ENCODE measurements at places on chromosomes 6 and 20.

DNA sequence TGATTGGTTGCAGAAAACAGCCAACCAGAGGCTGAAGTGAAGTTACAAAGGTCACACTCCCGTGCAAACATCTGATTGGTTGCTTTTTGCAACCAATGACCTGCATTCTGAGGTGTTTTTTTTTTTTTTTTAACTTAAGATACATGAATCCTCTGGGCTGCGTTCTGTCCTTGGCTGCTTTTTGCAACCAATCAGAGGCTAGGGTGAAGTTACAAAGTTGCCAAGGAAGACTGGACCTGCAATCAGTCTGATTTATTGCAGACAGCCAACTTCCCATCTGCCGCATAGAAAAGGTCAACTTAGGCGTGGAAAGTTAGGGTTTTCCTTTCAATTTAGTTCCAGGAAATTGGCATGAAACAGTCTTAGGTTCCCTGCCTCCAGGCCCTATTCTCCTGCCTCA is 292.9 kb downstream of the PLCB1 start:
- no peak for DNase-seq

GRCh38 chr6:69868961-69869360 is 2.6 kb downstream of the COL19A1 start:
- no peak for DNase-seq

GRCh38 chr6:134217798-134218140 is 100.1 kb downstream of the SGK1 start:
- DNase-seq, result no peak

GRCh38 chr6:55449225-55449624 is 122.0 kb downstream of the GFRAL start:
- DNase-seq, result no peak

- DNase-seq, result no peak
Measured at GRCh38 chr20:53494753-53495152, 98.9 kb downstream of the ZNF217 start.

DNA sequence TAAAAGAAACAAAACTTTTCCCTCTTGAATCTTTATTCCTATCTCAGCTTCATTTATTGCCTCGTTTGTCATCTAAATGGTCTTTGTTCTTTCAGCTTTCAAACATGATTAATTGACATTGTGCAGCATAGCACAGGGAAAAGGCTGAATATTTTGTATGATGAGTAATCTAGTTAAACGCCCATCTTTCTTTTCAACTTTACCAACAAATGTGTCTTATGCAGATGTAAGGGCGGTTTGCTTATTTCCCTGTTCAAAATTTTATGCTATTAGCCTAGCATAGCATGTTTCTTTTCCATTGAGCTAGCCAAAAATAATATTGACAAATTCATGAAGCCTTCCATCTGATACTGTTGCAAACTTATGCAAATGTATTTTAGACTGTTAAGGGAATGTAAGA is 176.4 kb upstream of the AKAP12 start:
- no peak for DNase-seq

GRCh38 chr6:107796156-107796555 is 28.0 kb downstream of the SCML4 start:
- DNase-seq, result no peak

DNA sequence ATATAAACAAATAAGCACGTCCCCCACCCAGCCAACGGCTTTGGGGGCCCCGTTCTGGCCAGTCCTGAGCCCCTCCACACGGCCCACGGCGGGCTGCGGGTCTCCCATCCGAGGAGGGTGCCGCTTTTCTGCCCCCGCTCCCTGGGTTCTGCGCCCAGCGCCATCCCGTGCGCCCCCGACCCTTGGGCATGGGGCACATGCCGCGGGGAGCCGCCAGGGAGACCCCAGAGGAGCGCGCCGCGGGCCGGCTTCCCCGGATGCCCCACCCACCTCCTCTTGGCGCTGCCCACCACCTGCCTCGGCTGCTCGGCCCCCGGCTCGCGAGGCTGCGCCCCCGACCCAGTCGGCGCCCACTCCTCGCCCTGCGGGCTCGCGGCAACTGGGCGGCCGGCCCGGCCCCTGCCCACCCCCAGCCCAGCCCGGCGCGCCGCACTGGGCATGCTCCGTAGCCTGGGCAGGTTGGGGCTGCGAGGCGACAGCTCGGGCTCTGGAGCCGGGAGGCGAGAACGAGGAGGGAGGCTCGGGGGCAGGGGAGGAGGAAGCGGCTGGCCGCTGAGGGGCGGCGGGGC is 570 bp upstream of the PLCB4 start:
- peak; percentile 85 for DNase-seq

- no peak for DNase-seq
Measured at GRCh38 chr20:20322912-20323311, 45.0 kb upstream of the INSM1 start.

- DNase-seq, result no peak
Measured at GRCh38 chr6:111676383-111676782, 70.7 kb upstream of the TRAF3IP2 start.

DNA sequence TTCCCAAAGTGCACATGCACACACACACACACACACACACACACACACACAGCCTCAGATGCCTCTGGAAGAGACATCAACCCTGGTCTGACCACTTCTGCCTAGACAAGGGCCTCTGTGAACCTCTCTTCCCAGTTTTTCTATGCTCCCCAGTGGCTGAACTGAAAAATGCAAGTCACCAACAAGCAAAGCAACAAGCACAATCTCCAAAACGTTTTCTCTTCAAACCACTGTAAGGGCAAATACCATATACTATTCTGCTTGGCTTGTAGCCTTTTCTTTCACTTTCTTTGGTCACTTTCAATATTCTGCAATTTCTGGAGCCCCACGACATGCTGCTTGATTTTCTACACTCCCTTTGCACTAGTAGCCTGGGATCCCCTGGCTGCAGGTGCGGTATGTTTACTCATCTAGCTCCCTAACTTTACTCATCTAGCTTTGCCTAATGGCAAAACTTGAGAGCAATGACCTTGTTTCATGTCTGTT is 121.4 kb upstream of the DST start:
- no peak for DNase-seq

DNA sequence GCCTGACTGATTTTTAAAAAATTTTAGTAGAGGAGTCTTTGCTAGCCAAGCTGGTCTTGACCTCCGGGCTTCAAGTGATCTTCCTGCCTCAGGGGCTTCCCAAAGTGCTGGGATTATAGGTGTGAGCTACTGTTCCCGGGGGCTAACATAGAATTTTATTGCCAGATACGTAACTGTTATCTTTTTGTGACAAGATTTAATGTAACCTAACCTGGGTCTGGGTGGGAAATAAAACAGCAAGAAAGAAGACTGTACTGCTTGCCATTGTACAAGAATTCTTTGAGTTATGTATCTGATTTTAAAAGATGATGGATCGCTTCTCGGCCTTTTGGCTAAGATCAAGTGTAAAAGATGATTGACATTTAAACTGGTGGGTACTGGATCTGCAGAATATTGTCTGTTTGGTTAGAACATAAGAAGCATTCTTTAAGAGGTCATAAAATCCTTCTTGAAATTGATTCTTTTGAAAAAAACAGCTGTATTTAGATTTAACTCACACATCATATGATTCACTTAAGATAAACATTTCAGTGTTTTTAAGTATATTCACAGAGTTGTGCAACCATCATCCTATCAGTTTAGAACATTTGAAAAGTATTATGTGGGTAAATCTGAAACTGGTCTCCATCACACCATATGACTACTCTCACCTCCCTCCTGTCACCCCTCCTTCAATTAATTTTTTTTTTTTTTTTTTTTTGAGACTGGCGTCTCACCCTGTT is 21.6 kb downstream of the TPX2 start:
- DNase-seq, result no peak

DNA sequence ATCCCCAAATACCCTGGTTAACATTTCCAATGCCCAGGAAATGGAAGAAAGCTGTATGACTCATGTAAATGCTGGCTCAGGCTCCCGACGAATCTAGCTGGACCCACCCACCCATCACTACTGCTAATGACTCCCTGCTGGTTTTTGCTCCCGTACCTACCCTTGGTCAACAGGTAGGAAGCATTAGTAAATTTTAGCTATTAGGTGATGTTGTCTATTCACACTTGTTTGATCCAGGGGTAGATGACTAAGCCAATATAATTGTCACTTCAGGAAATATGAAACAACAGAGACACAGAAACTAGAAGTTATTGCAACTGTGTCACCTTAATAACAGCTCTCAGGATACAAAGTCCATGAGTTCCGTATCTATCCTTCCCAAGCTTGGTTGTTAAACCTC is 94.4 kb upstream of the BEND6 start:
- DNase-seq, result no peak

GRCh38 chr6:51411496-51412125 is 592.9 kb downstream of the TFAP2B start:
- no peak for DNase-seq

GRCh38 chr6:44649365-44650025 is 262.0 kb downstream of the CDC5L start:
- DNase-seq, result no peak

DNA sequence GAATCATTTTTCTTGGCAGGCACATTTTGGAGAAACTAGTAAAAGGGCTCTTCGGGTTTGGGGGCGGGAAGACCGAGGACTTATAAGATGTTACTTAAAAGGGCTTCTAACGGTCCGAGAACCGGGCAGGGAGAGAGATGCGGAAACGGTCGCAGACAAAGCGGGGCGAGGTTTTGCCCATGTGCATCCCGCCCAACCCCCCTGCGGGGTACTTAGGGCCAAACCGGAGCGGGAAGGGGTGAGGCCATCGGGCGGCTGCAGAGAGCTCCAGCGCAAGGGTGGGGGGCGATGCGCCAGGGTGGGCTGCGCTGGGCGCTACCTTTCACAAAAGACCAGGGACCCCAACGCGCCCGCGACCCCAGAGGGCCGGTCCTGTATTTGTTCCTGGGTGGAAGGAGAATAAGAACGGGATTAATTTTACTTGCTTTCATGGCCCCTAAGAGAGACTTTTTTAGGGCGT is 616 bp downstream of the TUBB start:
- peak; percentile 49 for DNase-seq

DNA sequence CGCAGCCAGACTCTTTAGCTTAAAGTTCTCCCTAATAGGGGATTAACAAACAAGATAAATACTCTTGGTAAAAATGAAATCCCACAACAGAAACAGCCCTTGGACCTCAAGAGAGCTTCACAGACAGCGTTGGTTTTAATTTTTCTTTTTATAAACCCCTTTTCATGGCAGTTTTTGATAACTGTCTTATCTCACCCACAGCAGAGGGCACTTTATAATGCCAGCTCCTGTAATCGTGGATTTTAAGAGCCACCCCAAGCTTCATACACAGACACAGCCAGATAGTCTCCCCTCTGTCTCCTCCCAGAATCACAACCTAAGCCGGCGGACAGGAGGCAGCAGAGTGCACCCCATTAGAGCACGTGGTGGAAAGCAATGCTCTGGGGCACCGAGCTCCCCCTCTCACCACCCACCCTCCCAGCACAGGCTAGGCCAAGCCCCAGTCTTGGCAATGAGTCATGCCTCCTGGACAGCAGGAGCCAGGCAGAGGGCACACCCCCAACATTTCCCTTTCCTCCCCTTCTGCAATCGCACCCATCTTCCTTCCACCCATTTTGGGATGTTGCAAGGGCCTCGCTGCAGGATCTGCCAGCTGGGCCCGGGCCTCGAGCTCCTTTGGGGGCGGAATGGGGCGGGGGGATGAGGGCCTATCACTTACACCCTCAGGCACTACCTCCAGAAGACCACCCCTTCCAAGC is 2.4 kb downstream of the JAG1 start:
- DNase-seq, result no peak

DNA sequence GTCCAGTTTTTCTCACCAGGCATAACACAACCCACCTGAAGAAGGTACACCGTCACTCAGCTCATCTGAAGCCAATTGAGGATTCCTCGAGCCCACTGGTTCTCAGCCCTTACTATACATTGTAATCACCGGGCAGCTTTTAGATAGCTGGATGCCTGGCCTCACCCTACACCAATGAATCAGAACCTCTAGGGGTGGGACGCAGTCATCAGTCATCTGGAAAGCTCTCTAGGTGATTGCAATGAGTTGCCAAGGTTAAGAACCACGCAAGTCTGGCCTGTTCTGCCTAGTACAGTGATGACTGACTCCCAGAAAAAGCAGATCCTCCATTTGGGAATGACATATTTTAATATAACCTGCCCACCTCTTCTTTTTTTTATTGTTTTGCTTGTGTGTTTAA is 41.1 kb downstream of the MC3R start:
- DNase-seq, result no peak

GRCh38 chr20:10719740-10720385 is 46.1 kb upstream of the JAG1 start:
- no peak for DNase-seq

- no peak for DNase-seq
Measured at GRCh38 chr6:136037876-136038460, 186.5 kb downstream of the PDE7B start.

- no peak for DNase-seq
Measured at GRCh38 chr6:89500611-89501010, 67.7 kb downstream of the ANKRD6 start.

DNA sequence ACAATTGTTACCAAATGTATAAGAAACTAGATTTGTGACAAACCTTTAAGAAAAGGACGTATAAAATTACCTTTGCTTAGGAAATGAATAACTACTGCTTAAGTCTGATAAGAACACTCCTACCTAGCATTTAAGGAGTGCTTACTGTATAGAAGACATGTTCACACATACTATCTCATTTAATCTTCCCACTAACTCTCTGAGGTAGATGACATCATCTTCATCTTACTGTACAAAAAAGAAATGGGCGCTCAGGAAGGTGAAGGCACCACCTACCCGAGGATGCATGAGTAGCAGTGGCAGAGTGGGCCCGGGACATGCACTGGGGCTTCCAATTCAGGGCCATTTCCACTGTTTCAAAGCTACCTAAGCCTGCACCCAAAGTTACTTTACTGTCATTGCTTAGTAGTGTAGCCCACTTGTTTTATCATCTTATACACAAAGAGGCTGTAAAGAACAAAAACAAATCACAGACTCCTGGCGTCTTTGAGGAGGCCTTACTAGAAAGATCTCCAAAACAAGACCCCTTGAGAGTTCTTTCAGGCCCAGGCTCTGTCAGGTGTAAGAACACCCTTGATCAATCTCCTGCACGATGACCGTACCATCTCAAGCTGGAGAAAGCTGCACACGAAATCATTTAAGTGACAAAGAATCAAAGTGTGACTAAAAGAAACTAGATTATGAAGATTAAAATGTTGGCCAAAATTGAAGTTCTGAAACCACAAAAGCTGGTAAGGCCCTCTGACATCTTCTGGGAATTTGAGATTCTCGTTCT is 128.0 kb downstream of the INSM1 start:
- DNase-seq, result no peak

GRCh38 chr20:55961376-55962330 is 43.7 kb downstream of the CBLN4 start:
- no peak for DNase-seq

- no peak for DNase-seq
Measured at GRCh38 chr6:101816716-101817115, 423.2 kb downstream of the GRIK2 start.

- DNase-seq, result no peak
Measured at GRCh38 chr20:63606686-63607085, 20.2 kb downstream of the GMEB2 start.

DNA sequence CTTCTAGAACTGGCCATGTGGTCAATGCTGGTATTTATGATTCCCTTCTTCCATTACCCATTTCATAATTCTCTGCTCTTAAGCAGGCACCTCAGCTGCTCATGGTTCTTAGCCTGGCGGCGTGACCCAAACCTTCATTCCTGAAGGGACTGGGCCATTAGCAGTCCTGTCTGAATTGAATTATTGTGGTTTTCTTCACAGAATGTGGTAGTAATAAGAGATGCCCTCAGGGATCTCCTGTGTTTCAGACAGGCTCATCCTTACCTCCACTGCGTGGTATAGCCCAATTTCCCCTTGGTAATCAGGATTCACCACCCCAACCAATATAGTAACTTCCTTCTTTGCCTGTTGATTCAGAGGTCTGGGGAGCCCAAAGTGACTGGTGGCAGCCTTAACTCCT is 37.6 kb downstream of the PKIB start:
- DNase-seq, result no peak

- DNase-seq, result no peak
Measured at GRCh38 chr6:105452924-105453756, 50.3 kb upstream of the PREP start.
